ENCODE measurements at places on chromosomes 5 and 9. TPM values are rescaled to one million over a fixed set of nuclear protein-coding genes. Genes with fewer than 3 reads are reported as not detected.

NUP155 gene
- 14.9 TPM for total RNA-seq

PCDHB14 gene
- total RNA-seq: 0.08 TPM

GPR150 gene
- total RNA-seq: 0.16 TPM

DAPK1 gene
- total RNA-seq: 20.9 TPM

PCDH1 gene
- total RNA-seq: 3.4 TPM

CORO2A gene
- 1.5 TPM for total RNA-seq

GNA14 gene
- total RNA-seq: not detected

GAS1 gene
- total RNA-seq: 0.10 TPM

Measured in A549 treated with Hydrocortisone at 1 μM for 4 hours (cell line).